ENCODE measurements at places on chromosomes 2 and 18. TPM values are rescaled to one million over a fixed set of nuclear protein-coding genes. Genes with fewer than 3 reads are reported as not detected.
A peak's percentile ranks its signal among the peaks of the same experiment; 100 is the strongest.

GRCh38 chr2:175823002-175823706 is 178.9 kb downstream of the LNPK start:
- DNase-seq: no peak

GRCh38 chr2:121682396-121683298 is 33.4 kb upstream of the CLASP1 start:
- no peak for DNase-seq

GRCh38 chr2:38092196-38092902 is 16.4 kb upstream of the CYP1B1 start:
- DNase-seq: no peak

DNA sequence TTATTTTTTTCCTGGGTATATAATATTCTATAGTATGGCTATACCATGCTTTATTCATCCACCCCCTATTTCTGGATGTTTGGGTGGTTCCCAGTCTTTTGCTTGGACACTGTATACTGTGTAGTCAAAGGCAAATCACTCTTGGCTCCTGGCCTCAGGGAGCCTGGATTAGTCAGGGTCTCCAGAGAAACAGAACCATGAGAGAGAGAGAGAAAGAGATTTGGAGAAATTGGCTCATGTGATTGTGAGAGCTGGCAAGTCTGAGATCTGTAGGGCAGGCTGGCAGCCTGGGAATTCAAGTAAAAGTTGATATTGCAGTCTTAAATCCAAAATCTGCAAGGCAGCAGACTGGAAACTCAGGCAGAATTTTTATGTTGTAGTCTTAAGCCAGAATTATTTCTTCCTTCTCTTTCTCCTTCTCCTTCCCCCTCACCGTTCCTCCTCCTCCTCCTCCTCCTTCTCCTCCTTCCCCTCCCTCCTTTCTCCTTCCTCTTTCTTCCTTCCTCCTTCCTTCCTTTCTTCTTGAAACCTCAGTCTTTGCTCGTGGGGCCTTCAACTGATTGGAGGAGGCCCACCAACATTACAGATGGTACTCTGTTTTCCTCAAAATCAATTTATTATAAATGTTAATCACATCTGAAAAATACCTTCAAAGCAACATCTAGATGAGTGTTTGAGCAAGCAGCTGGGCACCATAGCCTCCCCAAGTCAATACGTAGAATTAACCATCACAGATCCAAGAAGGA is 33.0 kb downstream of the CTIF start:
- no peak for DNase-seq

The EPB41L3 gene
- total RNA-seq: 14.5 TPM

The TMEM200C gene
- 0.25 TPM for total RNA-seq

DNA sequence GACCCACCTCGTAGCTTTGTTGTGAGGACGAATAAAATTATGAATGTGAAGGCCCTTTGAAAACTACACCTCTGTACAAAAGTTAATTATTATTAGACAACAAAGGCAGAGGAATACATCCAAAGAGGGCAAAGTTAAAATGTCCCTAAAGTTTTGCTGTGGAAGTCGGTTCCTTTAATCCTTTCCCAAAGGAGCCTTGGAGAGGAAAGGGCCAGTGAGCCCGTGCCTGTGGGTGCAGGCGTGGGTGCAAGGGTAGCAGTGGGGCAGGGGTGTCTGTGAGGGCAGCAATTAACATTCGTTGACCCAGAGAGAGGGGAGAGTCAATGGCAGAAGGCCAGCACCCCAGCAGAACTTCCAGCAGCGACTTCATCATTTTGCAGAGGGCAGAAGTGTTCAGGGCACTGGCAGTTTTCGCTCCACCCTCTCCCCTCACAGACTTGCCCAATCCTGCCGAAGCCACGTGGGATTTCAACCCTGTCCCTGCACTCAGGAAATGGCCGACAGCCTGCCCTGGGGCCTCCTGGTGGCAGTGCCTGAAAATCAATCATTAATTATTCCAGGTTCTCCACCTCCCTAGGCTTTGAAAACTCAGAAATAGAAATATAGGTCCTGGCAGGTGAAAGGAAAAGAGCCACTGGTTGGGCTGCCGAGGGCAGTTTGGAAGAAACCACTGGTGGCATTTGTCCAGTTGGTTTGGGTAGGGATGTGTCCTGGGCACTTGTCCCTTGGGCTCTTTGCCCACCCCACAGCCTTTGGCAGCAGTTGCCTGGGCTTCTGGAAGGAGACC is 4.2 kb upstream of the PAX8 start:
- peak; percentile 51 for DNase-seq

- no peak for DNase-seq
Observed at GRCh38 chr2:202434472-202434871, 58.3 kb downstream of the BMPR2 start.

The SERPINB10 gene
- total RNA-seq: not detected

The ZBTB7C gene
- 0.19 TPM for total RNA-seq

GRCh38 chr18:72104851-72105250 is 439.3 kb downstream of the CBLN2 start:
- no peak for DNase-seq

The SH3BP4 gene
- 4.1 TPM for total RNA-seq

The CD8B2 gene
- total RNA-seq: under 0.01 TPM

- DNase-seq: peak; percentile 61
Observed at GRCh38 chr2:119517433-119517832, 6.8 kb downstream of the SCTR start.

- DNase-seq: no peak
Observed at GRCh38 chr2:185899366-185899765, 160.8 kb downstream of the FSIP2 start.

DNA sequence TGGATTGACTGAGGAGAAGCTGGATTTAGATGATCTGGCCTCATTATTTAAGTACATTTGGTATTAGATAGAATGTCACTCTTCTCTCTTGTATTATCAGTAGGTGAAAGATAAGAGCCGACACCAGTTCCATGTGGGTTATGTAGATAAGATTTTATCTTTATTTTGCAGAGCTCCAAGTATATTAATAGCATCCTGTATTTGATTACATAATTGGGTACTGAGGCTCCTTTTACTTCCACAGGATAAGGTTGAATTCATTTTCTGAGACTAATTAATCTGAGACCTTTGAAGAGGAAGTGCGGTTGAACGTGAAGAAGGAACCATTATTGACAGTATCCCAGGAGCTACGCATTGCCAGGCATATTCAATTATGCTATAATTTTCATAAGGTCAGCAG is 32.8 kb upstream of the CD226 start:
- DNase-seq: no peak

- no peak for DNase-seq
Observed at GRCh38 chr2:191728750-191729624, 51.1 kb downstream of the NABP1 start.

The RAX gene
- total RNA-seq: not detected

The INHA gene
- total RNA-seq: 0.08 TPM

The HOXD1 gene
- total RNA-seq: not detected

DNA sequence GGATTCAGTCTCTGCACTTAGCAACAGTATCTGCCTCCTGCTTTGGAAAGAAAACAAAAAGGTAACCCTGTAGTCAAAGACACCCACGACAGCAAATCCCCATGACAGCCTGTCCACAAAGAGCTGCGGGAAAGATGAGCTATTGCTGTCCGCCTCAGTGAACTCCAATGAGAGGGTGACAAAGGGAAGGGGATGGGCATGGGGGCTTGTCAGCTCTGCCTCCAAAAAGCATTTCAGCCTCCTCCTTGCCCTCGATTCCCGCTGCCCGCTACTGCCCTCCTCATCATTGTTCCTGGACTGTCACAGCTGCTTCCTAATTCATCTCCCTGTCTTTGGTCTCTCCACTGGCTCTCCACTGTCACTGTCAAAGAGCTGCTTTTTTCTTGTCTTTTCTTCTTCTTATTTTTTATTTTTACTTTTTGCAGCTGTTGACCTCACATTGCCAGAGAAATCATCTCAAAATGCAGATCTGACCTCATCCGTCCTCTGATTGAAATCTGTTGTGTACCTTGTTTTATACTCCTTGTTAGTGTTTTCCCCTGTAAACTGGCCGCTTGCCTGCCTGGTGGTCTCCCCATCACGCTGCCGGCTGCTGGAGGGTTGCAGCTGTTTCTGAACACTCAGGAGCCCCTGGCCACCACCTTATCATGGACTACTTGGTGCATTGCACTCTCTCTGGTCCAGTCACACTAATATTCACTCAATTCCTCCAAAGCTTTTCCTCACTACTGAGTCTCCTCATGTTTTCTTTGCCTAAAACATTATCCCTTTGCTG is 7.9 kb upstream of the E2F6 start:
- no peak for DNase-seq
